ENCODE measurements at places on chromosomes 16 and 17. TPM values are rescaled to one million over a fixed set of nuclear protein-coding genes. Genes with fewer than 3 reads are reported as not detected.

GRCh38 chr16:8505327-8505991 lies 84.9 kb downstream of the TMEM114 start:
- DNase-seq: no peak

Gene CHST6
- total RNA-seq: 2.2 TPM

Gene TSNAXIP1
- total RNA-seq: 0.52 TPM

DNA sequence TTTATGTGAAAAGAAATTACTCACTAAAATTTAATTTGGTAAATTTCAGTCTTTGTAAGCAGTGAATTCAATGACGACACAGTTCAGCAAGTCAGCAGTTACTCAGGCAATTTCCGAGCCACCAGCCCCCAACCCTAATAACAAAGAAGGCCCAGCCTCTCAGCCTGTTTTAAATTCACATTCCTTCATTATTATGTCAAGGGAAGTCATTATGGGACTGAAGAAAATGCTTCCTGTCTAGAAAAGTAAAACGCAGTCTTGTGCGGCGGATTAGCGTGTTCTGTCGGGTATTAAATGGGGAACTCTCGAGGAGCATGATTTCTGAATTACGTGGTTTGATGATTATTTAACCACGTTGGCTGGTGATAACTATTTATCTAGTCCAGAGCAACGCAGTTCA lies 177.6 kb downstream of the AIPL1 start:
- DNase-seq: peak; percentile 71

DNA sequence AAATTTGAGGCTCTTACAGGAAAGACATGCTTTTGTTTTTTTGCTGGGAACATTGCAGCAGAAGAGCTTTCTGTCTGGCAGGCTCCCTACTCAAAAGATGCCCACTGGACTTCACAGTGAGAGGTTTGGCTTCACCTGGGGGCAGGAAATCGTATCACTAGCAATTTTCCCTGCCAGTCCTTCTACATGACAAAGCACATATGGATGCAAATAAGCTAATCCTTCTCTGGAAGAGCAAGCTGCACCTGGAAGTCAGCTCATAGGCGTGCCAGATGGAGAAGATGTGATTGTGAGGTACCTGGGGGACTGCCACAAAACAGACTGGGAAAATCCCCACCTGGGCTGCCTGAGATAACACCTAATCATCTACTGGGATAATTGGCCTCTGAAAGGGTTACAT lies 195.0 kb upstream of the CPHXL start:
- DNase-seq: no peak

- DNase-seq: no peak
Observed at GRCh38 chr16:29927070-29927905, 1.3 kb upstream of the KCTD13 start.

DNA sequence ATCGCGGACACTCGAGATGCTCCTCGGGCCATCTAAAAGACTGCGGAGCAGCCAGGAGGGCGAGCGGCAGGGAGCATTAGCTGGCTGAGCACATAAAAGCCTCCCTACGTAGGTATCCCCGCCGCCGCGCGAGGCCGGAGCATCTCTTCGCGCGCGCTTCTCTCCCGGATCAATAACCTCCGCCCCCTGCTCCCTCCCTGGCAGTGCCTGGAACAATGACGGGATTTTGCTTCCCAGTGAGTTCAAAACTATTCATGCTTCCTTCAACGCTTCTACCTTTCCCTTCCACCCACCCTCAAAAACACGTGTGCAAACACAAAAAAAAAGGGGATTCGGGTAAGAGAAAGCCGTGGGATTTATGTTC lies 984 bp downstream of the CENPV start:
- no peak for DNase-seq

DNA sequence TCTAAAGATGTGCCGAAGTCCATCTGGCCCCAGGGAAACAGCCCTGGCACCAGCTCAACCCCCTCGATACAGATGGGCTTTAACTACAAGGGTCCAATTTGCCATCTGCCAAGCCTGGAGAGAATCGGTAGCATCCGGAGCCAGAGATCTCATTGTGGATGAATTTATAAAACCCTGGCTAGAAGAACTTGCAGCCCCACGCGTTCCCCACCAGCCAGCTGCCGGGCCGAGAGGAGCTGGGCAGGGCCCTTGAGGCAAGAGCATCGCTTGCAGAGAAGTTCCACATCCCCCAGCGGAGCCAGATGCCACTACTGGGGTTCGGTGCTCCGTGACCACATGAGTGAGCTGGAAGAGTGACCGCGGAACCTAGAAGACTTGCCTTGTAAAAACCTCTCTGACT lies 65.3 kb upstream of the NOL11 start:
- DNase-seq: no peak

DNA sequence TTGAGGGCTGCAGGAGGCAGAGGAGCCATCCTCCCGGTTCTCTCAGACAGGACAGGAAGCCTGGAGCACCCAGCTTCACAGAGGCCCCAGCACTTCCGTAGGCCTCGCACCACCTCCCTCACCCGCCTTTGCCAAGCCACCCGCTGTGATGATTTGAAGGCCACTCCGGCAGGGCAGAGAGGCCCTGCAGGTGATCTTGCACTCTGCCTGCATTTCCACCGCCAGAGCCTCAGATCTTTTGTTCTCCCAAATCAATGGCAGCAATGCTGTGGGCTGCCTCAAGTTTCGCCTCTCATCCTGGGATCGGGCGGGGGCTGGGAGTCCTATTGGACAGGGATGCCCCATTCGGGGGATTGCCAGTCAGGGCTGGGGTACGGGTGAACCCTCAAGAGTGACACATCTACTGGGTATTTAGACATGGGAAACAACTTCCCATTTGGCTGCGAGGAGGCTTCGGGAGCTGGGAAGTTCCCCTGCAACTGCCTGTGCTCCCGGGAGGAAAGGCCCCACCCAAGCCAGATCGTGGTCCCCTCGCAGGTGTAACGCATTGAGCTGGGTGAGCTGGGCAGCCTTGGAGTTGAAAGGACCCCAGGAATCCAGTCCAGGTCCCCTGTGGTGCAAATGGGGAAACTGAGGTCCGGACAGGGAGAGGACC lies 34.8 kb upstream of the PEMT start:
- DNase-seq: no peak

DNA sequence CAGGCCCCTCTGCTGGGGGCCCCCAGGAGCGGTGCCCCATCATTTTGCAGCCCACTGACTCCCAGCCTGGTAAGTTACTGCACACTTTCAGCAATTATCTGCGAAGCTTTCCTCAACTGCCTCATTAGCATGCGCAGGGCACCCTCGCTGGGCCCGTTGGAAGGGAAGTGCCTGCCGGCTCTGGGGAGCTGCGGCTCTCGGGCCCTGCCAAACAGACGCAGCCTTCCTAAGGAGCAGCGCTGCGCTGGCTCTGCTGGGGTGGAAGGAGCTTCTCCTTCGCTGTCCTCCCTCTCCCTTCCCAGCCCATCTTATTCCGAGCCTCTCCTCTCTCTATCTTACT lies 71.0 kb downstream of the RBBP6 start:
- DNase-seq: no peak

DNA sequence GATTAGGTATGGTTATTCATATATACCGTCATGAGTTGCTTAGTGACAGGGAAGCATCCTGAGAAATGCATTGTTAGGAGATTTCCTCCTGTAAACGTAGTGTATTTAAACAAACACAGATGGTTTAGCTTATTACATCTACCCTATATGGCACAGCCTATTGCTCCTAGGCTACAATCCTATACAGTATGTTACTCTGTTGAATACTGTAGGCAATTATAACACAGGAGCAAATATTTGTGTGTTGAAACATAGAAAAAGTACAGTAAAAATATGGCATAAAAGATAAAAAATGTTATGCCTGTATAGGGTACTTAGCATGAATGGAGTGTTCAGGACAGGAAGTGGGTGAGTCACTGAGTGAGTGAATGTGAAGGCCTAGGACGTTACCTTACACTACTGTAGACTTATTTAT lies 157.7 kb downstream of the CDH11 start:
- DNase-seq: no peak

GRCh38 chr16:66127459-66128370 lies 238.8 kb upstream of the CDH5 start:
- no peak for DNase-seq

DNA sequence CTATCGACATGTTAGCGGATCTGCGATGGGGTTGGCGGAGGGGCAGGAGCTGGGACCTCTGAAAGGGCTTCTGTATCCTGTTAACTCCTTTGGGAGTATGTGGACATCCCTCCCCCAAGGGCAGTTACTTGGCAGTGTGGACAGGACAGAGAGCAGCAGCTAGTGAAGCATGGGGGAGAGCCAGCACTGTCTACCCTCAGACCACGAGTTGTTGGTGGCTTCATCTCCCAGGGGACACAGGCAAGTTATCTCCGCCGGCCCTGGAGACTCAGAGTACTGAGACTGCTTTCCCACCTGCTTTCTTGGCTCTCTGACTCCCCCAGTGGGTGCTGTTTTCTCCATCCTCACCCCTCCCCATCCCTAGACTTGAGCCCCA lies 5.3 kb upstream of the GFAP start:
- DNase-seq: no peak

GRCh38 chr17:42027961-42028790 lies 8.3 kb downstream of the NKIRAS2 start:
- DNase-seq: no peak

DNA sequence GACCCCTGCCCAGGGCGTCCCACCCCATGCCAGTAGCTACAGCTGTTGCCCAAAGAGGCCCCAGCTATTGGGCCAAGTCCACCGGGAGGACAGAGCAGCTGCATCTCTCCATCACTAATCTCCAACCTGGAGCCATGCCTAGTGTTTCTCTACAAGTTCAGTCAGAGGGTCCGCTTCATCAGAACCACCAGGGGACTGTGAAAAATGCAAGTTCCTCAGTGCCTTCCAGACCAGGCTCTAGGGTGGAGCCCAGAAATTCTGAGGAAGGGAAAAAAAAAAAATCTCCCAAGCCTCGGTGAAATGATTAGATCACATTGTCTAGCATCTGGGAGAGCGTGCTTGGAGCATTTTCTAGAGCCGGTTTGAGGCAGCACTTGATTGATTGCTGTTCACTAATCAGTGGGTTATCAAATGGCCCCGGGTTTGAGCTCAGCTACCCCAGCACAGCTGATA lies 22.4 kb upstream of the HERPUD1 start:
- no peak for DNase-seq

DNA sequence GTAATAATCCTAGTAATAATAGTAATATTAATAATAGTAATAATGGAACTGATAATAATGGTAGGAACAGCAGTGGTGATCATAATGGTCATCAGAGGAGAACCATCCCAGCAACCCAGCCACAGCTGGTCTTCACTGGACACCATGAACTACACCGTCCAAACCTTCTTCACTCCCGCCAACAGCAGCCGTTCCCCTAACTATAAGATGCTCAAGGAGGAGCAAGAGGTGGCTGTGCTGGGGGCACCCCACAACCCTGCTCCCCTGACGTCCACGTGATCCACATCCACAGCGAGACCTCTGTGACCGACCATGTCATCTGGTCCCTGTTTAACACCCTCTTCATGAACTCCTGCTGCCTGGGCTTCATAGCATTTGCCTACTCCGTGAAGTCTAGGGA lies 91.0 kb downstream of the ZDHHC7 start:
- DNase-seq: no peak

DNA sequence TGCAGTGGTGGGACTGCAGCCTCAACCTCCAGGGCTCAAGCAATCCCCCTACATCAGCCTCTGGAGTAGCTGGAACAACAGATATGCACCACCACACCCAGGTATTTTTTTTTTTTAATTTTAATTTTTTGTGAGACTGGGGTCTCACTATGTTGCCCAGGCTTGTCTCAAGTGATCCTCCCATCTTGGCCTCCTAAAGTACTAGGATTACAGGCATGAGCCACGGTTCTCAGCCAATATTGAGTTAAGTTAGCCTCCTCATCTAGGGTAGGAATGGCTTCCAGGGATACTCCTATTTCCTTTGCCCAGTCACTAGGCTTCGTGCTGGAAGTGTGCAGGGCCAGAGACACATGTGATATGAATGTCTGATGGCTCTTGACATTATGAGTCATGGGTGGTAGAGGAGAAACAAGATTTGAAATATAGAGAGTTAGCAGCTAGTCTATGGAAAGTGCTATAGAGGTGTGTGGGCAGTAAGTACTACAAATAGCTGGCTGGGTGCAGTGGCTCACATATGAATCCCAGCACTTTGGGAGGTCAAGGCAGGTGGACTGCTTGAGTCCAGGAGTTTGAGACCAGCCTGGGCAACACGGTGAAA lies 8.0 kb upstream of the HES7 start:
- DNase-seq: no peak

GRCh38 chr17:15514469-15514868 lies 47.0 kb upstream of the CDRT4 start:
- DNase-seq: no peak

- no peak for DNase-seq
Observed at GRCh38 chr17:18257982-18258355, 569 bp downstream of the FLII start.

Data from epithelial cell of proximal tubule (primary cell).